CD4-positive, alpha-beta memory T cell (primary cell): ENCODE measurements at places on chromosomes 3 and 15. TPM values are rescaled to one million over a fixed set of nuclear protein-coding genes. Genes with fewer than 3 reads are reported as not detected.

Gene TMEM89
- polyA plus RNA-seq: not detected

Gene SCG3
- not detected for polyA plus RNA-seq

Gene PCSK6
- 0.24 TPM for polyA plus RNA-seq

Gene C2CD4A
- not detected for polyA plus RNA-seq

Gene PLSCR5
- not detected for polyA plus RNA-seq

Gene IL5RA
- polyA plus RNA-seq: 0.58 TPM

Gene NR1I2
- 0.46 TPM for polyA plus RNA-seq

Gene THPO
- polyA plus RNA-seq: not detected

Gene MRPS25
- polyA plus RNA-seq: 22.8 TPM

Gene SUCNR1
- polyA plus RNA-seq: not detected

Gene TUSC2
- 45.1 TPM for polyA plus RNA-seq

Gene ARPP19
- polyA plus RNA-seq: 51.3 TPM

Gene CPNE9
- polyA plus RNA-seq: not detected

Gene GRM7
- not detected for polyA plus RNA-seq

Gene ALDH1L1
- not detected for polyA plus RNA-seq

Gene MESP2
- not detected for polyA plus RNA-seq

Gene SHC4
- not detected for polyA plus RNA-seq

Gene TRIM42
- not detected for polyA plus RNA-seq

Gene DZIP1L
- not detected for polyA plus RNA-seq

Gene PLA2G4E
- polyA plus RNA-seq: not detected

Gene USP4
- 73.2 TPM for polyA plus RNA-seq

Gene SLC22A13
- polyA plus RNA-seq: not detected

Gene SYNPR
- not detected for polyA plus RNA-seq
